D721Med (cell line): ENCODE measurements at places on chromosomes 16 and 17.

DNA sequence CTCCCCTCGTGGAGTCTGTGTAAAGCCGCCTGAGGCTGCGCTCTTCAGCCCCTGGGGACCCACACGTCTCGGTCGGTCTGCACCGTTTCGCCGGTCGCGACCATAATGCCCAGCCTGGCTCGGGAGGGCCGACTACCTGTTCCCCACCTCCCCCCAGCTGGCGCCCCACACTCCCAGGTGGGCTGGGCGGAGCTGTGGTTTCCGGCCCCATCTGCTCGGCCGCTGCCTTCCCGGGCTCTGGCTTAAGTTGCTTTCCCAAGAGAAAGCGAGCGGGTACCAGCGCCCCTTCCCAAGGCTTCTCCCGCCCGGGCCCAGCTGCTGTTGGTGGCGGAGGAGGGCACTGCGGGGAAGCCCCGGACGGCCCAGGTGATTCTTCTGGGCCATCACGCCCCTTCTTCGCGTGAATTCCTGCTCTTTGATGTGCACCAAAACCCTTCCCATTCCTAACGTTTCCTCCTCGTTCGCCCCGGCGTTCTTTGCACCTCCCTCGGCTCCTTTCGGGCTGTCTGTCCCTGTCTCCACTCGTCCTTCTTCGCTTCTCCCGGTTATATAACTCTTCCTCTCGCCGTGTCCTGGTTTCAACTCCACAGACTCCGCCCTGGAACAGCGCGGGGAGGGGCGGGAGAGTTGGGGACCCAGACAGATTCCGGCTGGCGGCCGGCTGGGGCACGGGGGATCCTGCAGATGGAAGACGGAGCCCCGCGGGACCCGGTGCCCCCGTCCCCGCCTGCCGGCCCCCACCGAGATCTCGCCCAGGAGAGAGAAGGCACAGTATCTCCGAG, 2.0 kb downstream of the KDM6B start:
- no peak for DNase-seq

DNA sequence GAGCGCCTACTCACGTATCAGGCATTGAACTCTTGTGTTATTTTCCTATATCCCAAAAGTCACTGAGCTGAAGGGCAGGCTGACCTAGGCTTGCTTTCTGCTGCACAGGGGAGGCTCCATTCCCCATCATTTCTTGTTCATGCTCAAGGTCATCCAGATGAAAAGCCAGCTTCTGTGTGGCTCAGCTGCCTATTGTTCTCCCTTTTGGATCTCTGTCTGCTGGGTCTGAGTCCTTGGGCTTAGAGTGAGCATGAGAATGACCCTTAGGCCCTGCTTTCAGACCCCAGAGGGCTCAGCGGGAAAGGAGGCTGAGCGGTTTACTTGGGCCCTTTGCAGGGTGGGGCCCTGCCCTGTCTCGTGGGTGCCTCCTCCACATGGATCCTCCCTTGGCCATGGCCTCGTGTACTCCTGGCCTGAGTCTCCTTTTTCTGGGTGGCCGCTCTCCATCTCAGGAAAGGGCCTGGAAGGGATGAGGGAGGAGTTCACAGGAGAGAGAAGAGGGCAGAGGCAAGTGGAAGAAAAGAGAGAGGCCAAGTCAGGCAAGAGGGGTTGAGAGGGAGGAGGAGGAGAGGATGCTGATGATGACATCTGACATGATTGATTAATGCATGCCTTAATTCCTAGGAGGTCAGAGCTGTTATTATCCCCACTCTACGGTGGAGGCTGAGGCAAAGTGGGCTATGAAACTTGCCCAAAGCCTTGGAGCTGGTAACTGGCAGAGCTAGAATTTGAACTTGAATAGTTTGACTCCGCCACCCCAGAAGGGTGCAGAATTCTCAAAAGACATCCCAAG, 19.8 kb upstream of the MAP3K14 start:
- no peak for DNase-seq

- DNase-seq, result no peak
Measured at GRCh38 chr17:59361916-59362810, 30.7 kb downstream of the YPEL2 start.

GRCh38 chr17:2012499-2012898, 12.6 kb downstream of the RTN4RL1 start:
- DNase-seq, result no peak

DNA sequence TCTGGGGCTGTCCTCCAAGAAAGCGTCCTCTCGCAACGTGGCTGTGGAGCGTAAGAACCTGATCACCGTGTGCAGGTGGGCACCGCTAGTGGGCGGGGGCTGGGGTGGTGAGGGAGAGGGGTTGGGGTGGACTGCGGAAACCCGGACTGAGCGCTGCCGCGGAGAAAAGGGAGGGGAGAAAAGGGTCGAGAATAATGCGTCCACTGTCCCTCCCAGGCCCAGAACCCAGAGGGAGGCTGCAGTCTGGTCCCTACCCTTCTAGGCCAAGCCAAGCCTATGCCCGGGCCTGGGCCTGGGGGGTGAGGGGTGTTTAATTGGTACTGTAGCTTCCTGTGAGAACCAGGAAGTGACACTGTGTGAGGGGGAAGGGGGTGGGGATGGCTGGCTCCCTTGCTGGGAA, 464 bp downstream of the RUNDC3A start:
- DNase-seq, result no peak

GRCh38 chr16:17282247-17282646, 188.5 kb downstream of the XYLT1 start:
- no peak for DNase-seq

GRCh38 chr16:86701286-86701975, 123.1 kb downstream of the FOXL1 start:
- DNase-seq, result no peak

GRCh38 chr16:85613604-85614337, 649 bp downstream of the GSE1 start:
- no peak for DNase-seq

- DNase-seq, result no peak
Measured at GRCh38 chr16:17832738-17833137, 362.0 kb upstream of the XYLT1 start.

DNA sequence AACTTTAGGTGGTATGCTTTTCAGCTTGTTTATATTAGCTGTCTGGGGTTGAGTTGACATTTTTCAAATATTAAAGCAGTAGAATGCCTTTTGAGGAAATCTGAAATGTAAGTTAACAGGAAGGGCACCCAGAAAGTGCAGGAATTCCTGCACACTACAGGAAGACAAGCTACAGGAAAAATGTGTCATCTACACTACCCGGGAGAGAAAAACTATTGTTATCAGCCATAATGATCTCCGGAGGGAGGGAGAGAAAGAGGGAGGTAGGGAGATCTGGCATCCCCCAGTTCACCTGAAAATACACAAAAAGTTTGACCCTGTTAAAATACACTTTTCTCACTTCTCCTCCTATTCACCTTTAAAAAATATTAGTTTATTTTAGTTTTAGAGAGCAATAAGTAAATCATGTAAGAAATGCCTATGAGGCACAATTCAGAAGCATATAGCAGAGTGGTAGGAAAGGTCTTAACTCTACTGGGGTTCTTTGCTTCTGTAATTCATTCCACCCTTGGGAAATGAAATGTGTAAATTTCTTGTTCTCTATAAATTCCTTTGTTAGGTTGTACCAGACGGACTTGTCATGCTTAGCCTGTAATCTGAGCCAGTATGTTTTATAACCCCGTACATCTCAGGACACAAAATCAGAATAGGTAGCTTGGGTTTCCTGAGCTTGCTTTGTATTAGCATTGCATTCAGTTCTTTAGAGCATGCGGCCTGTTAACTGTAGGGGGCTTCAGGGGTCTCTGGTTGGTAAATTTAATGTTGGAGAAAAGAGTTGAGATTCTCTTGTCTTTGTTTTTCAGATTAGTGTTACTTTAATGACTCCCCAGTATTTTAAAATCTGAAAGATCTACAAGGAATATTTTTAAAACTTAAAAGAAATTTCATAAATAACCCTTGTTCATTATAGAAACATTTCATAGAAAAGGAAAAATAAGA, 3.3 kb downstream of the MAP2K6 start:
- no peak for DNase-seq

DNA sequence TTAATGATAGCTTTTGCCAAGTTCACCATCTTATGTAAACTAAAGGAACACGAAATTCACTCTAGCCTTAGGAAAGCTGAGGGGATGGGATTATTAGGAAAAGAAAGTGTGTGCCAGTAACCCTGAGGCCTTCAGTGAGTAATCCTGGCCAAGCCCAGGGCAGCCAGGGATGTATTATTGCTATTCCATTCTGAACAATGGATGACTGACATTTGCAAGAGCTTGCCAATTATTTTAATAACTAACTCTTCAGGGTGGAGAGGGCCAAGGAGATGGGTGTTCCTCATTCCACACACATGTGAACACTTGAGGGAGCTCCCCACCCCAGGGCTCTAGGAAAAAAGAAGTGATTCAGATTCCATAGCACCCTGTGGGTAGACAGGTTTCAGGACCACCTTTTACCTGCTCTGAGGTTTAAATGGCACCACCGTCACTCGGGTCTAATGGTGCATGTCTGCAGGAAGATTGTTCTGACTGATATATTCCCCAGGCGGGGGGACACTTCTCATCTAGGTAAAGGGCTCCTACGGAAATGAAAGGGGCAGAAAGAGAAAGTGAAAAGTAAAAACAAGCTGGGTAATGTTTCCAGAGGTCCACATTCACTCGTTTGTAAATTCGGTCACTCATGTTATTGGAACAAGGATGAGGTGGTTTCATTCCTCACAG, 41.5 kb downstream of the TK2 start:
- DNase-seq, result no peak

- DNase-seq, result no peak
Measured at GRCh38 chr17:76684756-76685155, 26.0 kb downstream of the MXRA7 start.

DNA sequence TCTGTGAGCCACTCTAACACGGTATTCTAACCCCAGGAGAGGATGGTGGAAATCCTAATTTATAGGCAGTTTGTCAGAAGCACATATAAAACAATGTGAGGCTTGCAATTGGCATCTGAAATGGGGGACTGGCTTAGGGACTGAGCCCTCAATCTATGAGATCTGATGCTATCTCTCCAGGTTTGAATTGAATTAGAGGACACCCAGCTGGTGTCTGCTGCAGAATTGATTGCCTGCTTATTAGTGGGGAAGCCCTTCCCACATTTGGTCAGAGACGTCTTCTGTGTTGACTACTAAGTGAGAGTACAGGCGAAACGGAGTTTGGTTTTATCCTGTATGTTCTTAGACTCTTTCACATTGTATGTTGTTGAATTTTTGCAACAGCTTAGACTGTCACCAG, 13.6 kb upstream of the TMIGD1 start:
- no peak for DNase-seq
